ENCODE measurements at places on chromosomes 12 and 14. TPM values are rescaled to one million over a fixed set of nuclear protein-coding genes. Genes with fewer than 3 reads are reported as not detected.

DNA sequence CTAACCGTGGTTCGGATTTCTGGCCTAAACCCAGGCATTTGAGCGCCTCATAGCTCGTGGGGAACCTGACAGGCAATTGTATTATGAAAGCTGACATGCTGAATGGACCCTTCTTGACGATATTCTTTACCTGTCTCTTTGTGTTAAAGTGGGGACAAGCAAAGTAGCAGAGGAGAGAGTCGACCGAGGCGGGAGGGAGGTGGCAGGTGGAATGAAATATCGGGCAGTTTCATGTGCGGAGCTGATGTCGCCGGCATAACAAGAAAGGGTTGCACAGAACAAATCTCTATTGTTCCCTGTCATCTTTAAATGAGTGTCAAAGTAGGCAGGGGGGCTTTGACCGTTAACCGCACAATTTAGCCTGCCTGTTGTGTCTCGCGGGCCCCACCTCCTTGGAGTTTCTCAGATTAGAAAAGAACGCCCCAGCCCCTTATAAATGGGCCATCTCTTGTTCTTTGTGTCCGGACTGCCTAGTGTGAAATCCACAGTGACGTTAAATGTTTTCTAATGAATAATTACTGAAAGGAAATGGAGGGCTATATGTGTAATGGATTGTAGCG, 11.5 kb downstream of the MYO1H start:
- peaks cover 48% of the 10 kb centered on the region for H3K27me3 ChIP-seq
- no peak overlapping the region for H3K27ac ChIP-seq
- H3K4me3 ChIP-seq: no peak overlapping the region
- peaks cover 8% of the 10 kb centered on the region for H3K4me1 ChIP-seq
- H3K36me3 ChIP-seq: peaks cover 2% of the 10 kb centered on the region

GRCh38 chr12:105204916-105205315, 31.1 kb downstream of the APPL2 start:
- DNase-seq: no peak
- H3K4me3 ChIP-seq: no peak overlapping the region
- peaks cover 2% of the 10 kb centered on the region for H3K36me3 ChIP-seq
- H3K27ac ChIP-seq: peak overlapping the region; percentile 59
- H3K4me1 ChIP-seq: peaks cover 4% of the 10 kb centered on the region

GRCh38 chr12:116113398-116114130, 163.9 kb downstream of the MED13L start:
- no peak overlapping the region for H3K4me3 ChIP-seq
- DNase-seq: no peak
- no peaks in the 10 kb centered on the region for H3K27me3 ChIP-seq
- H3K4me1 ChIP-seq: peaks cover 27% of the 10 kb centered on the region

GRCh38 chr12:95582230-95583058, 31.2 kb upstream of the USP44 start:
- H3K27ac ChIP-seq: no peak overlapping the region
- H3K4me3 ChIP-seq: no peak overlapping the region
- no peaks in the 10 kb centered on the region for H3K4me1 ChIP-seq
- no peak for DNase-seq
- H3K36me3 ChIP-seq: peaks cover 4% of the 10 kb centered on the region

DNA sequence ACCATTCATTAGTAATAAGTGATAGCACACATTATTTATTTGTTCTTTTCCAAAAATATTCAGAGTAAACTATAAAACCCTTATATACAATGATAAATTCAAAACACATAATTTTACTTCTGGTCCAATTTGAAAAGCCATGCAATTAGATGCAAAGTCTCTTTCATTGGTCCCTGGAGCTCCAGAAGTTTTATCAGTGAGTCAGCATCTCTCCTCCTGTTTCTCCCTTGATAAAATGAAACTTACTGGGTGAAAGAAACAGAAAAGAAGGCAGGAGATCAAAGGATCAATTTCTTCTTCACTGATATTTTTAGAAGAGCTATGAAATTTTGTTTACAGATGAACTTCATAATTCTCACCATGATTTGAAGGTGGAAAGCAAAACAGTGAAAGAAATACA, 47.5 kb downstream of the IFNG start:
- no peaks in the 10 kb centered on the region for H3K36me3 ChIP-seq
- H3K27me3 ChIP-seq: no peaks in the 10 kb centered on the region
- no peak overlapping the region for H3K4me3 ChIP-seq
- no peaks in the 10 kb centered on the region for H3K4me1 ChIP-seq
- H3K27ac ChIP-seq: no peak overlapping the region

GRCh38 chr14:93655078-93655750, 133.1 kb downstream of the PRIMA1 start:
- H3K4me3 ChIP-seq: no peak overlapping the region
- peaks cover 50% of the 10 kb centered on the region for H3K27me3 ChIP-seq

DNA sequence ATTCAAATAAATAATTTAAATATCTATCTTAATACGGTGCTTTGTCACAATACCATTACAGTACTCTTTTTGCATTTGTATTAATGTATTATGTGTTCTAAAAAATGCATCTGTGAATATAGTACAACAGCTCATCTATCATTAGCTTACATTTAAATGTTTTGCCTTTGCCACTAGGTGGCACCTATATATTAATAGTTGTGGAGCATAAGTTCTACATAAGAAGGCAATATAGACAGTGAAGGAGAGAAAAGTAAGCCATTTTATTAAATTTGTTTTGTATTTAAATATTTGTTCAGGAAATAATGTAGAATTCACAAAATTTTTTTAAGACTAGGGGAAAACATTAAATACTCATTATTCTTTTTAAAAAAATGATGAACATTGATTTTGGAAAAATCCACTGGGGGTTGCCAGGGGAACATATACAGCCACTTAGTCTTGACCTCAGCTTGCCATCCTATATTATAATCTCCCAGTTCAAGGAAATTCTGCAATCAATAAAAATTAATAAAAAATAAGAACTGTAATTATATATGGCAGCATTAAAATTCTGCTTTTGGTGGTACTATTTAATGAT, 9.8 kb downstream of the CCER1 start:
- no peaks in the 10 kb centered on the region for H3K4me1 ChIP-seq
- H3K4me3 ChIP-seq: no peak overlapping the region
- H3K27ac ChIP-seq: no peak overlapping the region
- H3K27me3 ChIP-seq: peaks cover 13% of the 10 kb centered on the region
- H3K36me3 ChIP-seq: no peaks in the 10 kb centered on the region

DNA sequence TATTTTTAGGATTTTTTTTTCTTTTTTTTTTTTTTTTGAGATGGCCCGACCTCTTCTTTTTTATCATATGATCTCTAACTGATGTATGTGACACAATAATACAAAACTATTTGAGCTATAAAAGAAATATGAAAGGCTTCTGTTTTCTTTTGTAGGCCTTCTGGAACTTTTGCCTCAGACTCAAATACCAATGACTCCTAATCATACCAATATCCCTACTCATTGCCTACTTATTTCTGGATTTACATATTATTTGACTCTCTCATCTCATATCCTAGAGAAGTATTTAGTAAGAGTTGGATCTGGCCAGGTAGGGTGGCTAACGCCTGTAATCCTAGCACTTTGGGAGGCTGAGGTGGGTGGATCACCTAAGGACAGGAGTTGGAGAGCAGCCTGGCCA, 12.7 kb upstream of the WDR89 start:
- H3K36me3 ChIP-seq: no peaks in the 10 kb centered on the region
- DNase-seq: no peak
- no peak overlapping the region for H3K27ac ChIP-seq
- peaks cover 20% of the 10 kb centered on the region for H3K4me1 ChIP-seq

GRCh38 chr14:101591582-101591981, 30.3 kb downstream of the DIO3 start:
- no peaks in the 10 kb centered on the region for H3K27me3 ChIP-seq
- H3K4me1 ChIP-seq: peaks cover 9% of the 10 kb centered on the region
- no peak for DNase-seq
- no peak overlapping the region for H3K27ac ChIP-seq
- no peaks in the 10 kb centered on the region for H3K36me3 ChIP-seq

- no peaks in the 10 kb centered on the region for H3K27me3 ChIP-seq
- no peaks in the 10 kb centered on the region for H3K4me1 ChIP-seq
These were observed 1472.5 kb upstream of the SEL1L start for GRCh38 chr14:83006121-83006670.

DNA sequence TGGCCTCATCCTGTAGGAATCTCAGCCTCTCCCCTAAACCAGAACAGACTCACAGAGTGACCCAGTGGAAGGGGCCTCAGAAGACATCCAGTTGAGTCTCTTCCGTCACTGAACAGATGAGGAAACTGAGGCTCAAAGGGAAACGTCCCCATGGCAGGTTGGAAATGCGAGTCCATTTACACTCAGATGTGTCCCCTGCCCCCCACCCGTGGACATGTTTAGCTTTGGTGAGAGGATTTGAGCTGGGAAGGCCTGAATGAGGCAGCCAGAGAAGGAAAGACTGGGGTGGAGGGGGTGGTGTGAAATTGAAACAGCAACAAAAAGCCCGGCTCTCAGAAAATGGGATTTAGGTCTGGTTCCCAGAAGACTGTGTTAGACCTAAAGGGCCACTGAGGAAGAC, 1.7 kb downstream of the FAIM2 start:
- H3K4me1 ChIP-seq: peaks cover 20% of the 10 kb centered on the region
- DNase-seq: no peak
- H3K27ac ChIP-seq: no peak overlapping the region
- peaks cover 6% of the 10 kb centered on the region for H3K36me3 ChIP-seq
- peaks cover 44% of the 10 kb centered on the region for H3K27me3 ChIP-seq

- no peak overlapping the region for H3K4me3 ChIP-seq
- H3K27me3 ChIP-seq: no peaks in the 10 kb centered on the region
- H3K27ac ChIP-seq: no peak overlapping the region
These were observed 237.5 kb upstream of the TMTC1 start for GRCh38 chr12:30021051-30021833.

DNA sequence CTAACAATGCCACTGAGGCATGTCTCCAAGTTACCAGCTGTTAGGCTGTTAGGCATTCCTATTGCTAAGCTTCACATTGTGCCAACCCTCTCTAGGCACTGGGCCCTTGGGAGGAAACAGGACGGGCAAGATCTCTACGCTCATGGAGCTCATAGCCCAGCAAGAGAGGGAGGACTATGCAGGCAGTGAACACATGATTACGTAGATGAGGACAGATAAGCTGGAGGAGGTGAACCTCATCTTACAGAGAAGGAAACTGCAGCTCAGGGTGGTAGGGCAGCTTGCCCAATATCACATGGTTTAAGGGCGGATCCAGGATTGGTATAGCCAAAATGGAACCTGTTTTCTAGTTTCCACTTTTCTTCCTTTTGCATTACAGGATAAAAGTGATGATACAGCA, 7.8 kb downstream of the UBE3B start:
- no peak overlapping the region for H3K27ac ChIP-seq
- no peak for DNase-seq
- H3K27me3 ChIP-seq: no peaks in the 10 kb centered on the region
- no peak overlapping the region for H3K4me3 ChIP-seq
- peaks cover 2% of the 10 kb centered on the region for H3K4me1 ChIP-seq

GRCh38 chr12:92779902-92780301, 77.1 kb downstream of the PLEKHG7 start:
- H3K27me3 ChIP-seq: no peaks in the 10 kb centered on the region
- no peak overlapping the region for H3K4me3 ChIP-seq
- no peak for DNase-seq
- no peak overlapping the region for H3K27ac ChIP-seq

- H3K4me3 ChIP-seq: no peak overlapping the region
- no peak overlapping the region for H3K27ac ChIP-seq
- H3K36me3 ChIP-seq: no peaks in the 10 kb centered on the region
- peaks cover 18% of the 10 kb centered on the region for H3K27me3 ChIP-seq
- peaks cover 6% of the 10 kb centered on the region for H3K4me1 ChIP-seq
These were observed 101.7 kb downstream of the DPF3 start for GRCh38 chr14:72792051-72792788.

DNA sequence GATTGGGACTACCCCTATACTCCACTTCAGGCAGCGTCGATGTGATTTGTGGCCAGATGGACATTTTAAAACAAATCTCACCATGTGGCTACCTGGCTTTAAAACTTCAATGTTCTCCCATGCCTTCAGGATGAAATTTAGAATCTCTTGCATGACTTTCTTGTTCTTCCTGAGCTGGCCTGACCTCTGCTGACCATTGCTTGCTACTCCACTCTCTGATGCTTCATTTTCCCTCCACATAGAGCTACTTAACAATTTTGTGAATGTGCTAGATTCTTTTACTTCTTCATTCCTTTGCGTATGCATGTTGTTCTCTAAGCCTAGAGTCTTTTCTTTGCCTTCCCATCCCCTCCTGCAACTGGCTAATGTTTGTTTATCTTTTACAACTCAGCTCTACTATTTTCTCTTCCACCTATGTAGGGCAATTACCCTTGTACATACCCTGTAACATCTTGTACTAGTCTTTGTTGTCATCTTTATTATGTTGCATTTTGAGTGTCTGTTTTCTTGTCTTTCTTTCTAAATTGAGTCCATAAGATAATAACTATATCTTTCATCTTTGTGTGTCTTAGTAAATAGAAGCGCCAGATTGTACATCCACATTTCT, 41.2 kb downstream of the YLPM1 start:
- H3K4me1 ChIP-seq: peaks cover 15% of the 10 kb centered on the region
- H3K4me3 ChIP-seq: no peak overlapping the region
- H3K27ac ChIP-seq: no peak overlapping the region
- no peak for DNase-seq
- peaks cover 12% of the 10 kb centered on the region for H3K36me3 ChIP-seq

GRCh38 chr14:85150166-85150565, 379.8 kb upstream of the FLRT2 start:
- no peaks in the 10 kb centered on the region for H3K4me1 ChIP-seq
- no peaks in the 10 kb centered on the region for H3K27me3 ChIP-seq
- no peak overlapping the region for H3K27ac ChIP-seq
- no peaks in the 10 kb centered on the region for H3K36me3 ChIP-seq
- no peak overlapping the region for H3K4me3 ChIP-seq

- H3K4me1 ChIP-seq: no peaks in the 10 kb centered on the region
- H3K36me3 ChIP-seq: peaks cover 7% of the 10 kb centered on the region
- H3K27me3 ChIP-seq: peaks cover 25% of the 10 kb centered on the region
- DNase-seq: no peak
These were observed 513.3 kb upstream of the CCDC196 start for GRCh38 chr14:65972891-65973290.

DNA sequence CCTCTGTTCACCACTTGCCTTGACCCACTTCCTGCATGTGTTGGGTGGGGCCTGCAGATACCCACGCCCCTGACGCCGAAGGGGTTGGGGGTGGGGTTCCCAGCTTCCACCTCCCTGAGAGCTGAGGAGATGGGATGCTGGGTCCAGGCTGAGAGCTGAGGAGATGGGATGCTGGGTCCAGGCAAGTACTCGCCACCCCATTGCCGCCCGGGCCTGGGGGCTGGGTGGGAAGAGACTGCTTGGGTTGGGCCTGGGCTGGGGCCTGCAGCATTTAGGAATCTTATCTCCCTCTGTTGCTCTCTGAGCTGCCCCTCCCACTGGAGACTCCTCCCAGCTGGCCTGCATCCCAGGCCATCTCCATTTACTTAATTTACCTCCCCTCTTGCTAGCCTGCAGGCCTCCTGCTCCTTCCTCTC, 17.4 kb downstream of the TEAD4 start:
- no peak overlapping the region for H3K27ac ChIP-seq
- no peaks in the 10 kb centered on the region for H3K4me1 ChIP-seq
- no peaks in the 10 kb centered on the region for H3K36me3 ChIP-seq

SYNDIG1L gene
- not detected for total RNA-seq

LRP1-AS gene
- total RNA-seq: not detected

TMEM263 gene
- 35.1 TPM for total RNA-seq

SCNN1A gene
- total RNA-seq: 2.1 TPM

SPTB gene
- total RNA-seq: 8.4 TPM

TAMALIN gene
- 491 TPM for total RNA-seq

OTUB2 gene
- 0.37 TPM for total RNA-seq

PLD4 gene
- 4.0 TPM for total RNA-seq

ACRBP gene
- total RNA-seq: 90.0 TPM

LMO3 gene
- not detected for total RNA-seq
